ENCODE measurements at places on chromosomes 1 and 21.

DNA sequence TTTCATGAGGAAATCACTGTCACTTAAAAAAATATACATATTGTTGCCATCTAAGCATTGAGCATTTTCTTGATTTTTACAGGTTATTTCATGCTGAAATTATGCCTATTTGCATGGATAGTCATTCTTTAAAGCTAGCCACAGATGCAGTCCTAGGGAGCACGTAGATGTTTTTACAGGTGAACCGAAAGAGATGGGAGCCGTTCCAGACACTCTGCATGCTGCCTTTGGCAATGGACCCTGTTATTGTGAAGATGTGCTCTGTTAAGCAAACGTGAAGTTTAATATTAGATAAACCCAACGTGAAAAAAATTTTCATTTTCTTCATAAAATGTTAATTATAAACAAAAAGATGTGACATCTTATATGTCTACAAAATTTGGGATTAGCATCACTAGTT is 7.1 kb downstream of the PROX1 start:
- no peak overlapping the region for H3K4me3 ChIP-seq
- peaks cover 74% of the 10 kb centered on the region for H3K4me1 ChIP-seq
- H3K36me3 ChIP-seq: peaks cover 45% of the 10 kb centered on the region
- no peak overlapping the region for H3K27ac ChIP-seq

DNA sequence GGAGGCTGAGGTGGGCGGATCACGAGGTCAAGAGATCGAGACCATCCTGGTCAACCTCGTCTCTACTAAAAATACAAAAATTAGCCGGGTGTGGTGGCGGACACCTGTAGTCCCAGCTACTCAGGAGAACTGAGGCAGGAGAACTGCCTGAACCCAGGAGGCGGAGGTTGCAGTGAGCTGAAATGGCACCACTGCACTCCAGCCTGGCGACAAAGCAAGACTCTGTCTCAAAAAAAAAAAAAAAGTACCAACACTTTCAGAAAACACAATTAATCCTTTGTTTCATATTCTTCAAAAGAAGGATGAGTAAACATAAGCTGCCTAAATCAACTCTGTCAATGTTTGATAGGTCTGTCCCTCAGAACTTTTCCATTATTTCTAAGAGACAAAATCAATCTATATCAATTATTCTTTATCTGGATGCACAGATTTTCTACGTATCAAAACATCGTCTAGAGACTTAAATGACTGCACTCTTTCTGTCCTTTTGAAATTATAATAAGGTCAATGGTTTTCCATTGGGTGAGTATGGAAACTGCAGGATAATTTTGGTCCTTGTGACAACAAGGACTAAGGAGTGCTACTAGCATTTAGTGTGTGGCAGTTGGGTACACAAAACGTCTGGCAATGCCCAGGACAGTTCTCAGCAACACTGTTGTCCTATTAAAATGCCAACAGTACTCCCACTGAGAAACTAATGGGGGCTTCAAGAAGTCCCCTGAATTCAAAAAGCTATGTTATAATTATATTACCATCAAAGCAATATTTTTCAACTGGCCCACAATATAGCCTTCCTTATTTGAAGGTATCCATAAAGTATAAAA is 40.7 kb downstream of the LPGAT1 start:
- no peaks in the 10 kb centered on the region for H3K27me3 ChIP-seq
- H3K4me3 ChIP-seq: no peak overlapping the region

DNA sequence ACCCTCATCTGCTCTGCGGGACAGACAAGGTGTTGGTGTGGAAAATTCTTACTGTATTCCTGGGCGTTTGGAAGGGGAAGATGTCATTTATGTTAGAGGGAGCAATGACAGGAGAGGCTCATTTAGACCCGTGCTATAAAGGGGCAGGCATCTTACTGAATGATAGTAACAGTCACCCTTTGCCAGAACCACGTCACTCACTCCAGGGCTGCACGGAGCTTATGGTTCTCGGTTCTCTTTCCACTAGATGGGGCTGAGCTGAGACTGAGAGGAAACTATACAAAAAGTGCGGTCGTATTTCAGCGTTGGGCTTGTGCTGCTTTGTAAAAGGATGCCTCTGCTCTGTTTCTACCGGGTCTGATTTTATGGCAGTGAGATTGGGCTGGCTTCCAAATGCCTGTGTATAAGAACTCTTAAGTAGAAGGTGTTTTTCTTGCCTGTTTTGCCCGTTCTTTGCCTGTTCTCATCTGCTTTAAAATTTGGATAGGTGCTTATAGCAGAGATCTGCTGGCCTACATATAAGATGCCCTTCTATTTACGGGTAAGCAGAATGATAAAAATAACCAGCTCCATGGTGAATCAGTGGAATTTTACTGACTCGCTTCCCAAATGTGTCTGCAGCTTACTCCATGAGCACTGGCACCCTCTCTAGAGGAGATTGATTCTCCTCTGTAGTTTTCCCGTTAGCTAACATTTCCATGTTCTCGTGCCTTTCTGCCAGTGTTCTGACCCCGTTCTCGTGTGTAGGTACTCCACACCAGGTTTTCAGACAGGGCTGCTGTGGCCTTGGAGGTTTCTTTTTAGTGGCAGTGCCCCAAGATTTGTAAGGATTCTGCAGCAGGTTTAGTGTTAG is 55.9 kb downstream of the MRPS6 start:
- H3K36me3 ChIP-seq: peaks cover 11% of the 10 kb centered on the region
- no peak overlapping the region for H3K4me3 ChIP-seq
- H3K27ac ChIP-seq: no peak overlapping the region
- peaks cover 27% of the 10 kb centered on the region for H3K4me1 ChIP-seq

DNA sequence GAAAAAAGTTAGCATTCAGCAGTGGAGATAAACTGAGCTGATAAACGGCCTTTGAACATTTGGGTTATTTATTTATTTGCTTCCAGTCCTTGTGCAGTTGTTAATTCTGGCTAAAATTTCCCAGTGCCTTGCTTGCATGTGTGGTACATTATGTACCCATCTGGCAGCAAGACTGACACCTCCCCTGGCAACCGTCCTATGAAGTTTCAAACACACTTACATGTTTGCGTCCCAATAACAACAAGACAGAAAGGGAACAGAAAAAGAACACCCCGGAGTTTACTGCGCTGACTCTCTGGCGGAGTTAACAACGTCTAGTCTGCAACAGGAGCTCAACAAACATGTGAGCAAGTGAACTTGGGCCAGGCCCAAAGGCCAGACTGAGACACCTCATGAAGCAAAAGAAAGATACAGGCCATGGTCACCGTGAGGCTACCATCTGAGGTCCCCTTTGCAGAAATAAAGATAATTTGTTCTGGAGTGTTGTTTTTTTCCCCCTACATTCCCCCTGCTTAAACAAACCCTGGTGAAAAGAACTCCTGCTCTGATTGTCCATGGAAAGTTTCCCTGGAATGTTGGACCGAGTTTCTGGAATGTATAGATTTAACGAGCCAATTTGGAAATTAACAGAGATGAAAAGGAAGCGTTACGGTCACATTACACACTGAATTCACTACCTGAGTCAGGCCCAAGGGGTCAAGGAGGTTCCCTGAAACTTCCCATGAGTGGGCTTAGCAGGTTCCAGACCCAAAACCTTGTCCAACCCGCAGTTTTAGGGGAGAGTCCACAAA is 33.4 kb downstream of the TRABD2B start:
- H3K4me3 ChIP-seq: peak overlapping the region; percentile 19
- H3K27ac ChIP-seq: peak overlapping the region; percentile 6
- no peaks in the 10 kb centered on the region for H3K36me3 ChIP-seq
- H3K27me3 ChIP-seq: no peaks in the 10 kb centered on the region

DNA sequence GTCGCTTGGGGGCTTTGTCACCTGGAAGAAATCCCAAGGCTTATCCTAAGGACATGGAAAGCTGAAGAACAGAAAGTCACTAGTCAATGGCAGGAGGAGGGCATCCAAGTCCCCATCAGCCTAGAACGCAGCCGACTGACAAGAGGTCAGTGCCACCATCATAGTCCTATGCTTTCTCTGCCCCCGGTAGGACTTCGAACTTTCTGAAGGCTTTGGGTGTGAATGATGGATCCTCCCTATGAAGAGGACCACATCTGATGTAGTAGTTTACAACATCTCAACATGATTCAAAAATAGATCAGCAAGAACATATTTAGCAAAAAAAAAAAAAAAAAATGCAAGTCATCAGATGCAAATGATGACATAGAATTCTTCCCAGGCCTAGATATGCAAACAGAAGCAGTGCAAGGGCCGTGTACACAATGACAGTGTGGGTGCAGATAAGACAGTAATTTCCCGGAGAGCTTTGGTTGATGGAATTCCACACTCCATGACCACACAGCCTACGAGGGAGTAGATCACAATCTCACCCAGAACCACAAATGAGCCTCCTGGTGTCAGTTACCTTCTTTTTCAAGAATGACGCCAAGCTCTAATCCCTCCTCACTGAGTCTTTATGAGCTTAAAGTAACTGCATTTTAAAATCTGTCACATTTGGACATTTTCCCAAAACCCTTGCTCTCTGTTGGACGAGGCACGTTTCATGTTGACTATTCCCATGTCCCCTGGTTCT is 88.2 kb downstream of the PSMG1 start:
- no peaks in the 10 kb centered on the region for H3K27me3 ChIP-seq
- peak overlapping the region; percentile 100 for H3K27ac ChIP-seq
- H3K4me1 ChIP-seq: peaks cover 87% of the 10 kb centered on the region
- DNase-seq: peak; percentile 99

Data from HepG2 (cell line).